ENCODE measurements at places on chromosomes 7 and 10.

GRCh38 chr7:77455321-77455720, 39.2 kb upstream of the GSAP start:
- no peak for DNase-seq

- DNase-seq = no peak
These were observed 118.7 kb upstream of the GJD4 start for GRCh38 chr10:35486297-35486990.

GRCh38 chr10:116780691-116781205, 38.4 kb upstream of the HSPA12A start:
- no peak for DNase-seq

DNA sequence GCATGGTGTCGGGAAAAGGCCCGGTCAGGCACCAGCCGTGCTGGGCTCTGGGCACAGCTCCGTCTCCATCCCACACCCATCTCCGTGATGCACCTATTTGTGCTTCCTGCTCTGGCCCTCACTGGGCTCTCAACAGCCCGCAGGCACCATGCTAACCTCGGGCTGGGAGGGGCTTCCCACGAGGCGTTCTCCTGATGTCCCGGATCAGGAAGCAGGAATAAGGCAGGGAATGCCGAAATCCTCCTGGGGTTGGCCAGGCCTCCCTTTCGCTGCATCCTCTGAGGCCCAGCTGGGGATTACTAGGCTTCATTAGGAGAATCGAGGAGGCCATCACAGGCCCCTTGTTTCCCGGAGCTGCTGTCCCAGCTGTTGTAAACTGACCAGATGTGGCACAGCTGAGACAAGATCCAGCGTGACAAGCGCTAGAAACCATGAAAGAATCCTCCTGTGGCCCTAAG, 72.0 kb downstream of the FAM53B start:
- DNase-seq = no peak

DNA sequence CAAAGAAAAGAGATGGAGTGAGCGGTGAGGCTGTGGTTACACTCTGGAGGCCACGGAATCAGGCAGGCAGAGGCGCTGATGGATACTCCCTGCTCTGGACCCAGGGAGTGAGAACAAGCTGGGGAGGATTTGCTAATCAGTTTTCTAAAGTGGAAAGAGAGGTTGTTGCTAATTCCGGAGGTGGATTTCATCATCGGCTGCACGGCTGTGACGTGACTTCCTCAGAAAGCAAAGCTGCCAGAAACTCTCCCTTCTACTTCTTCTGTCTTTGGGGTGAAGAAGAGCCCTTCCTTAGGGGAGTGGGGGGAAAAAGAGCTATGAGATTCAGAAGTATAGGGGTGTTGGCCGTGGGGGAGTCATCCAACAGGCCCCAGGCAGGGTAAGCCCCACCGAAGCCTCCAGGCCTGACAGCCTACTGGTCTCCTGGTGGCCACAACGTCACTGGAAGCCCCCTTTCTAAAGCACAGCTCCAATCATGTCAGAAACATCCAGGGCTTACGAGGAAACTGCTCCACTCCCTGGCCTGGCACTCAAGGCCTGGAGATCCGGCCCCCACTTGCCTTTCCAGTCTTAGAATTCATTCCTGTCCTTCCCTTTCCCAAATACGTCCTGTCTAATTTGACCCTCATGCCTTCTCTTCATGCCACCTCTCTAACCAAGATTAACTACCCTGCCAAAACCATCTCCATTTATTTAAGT, 114.5 kb downstream of the HIP1 start:
- DNase-seq = no peak

- no peak for DNase-seq
These were observed 114.6 kb upstream of the BMPER start for GRCh38 chr7:33790746-33791145.

DNA sequence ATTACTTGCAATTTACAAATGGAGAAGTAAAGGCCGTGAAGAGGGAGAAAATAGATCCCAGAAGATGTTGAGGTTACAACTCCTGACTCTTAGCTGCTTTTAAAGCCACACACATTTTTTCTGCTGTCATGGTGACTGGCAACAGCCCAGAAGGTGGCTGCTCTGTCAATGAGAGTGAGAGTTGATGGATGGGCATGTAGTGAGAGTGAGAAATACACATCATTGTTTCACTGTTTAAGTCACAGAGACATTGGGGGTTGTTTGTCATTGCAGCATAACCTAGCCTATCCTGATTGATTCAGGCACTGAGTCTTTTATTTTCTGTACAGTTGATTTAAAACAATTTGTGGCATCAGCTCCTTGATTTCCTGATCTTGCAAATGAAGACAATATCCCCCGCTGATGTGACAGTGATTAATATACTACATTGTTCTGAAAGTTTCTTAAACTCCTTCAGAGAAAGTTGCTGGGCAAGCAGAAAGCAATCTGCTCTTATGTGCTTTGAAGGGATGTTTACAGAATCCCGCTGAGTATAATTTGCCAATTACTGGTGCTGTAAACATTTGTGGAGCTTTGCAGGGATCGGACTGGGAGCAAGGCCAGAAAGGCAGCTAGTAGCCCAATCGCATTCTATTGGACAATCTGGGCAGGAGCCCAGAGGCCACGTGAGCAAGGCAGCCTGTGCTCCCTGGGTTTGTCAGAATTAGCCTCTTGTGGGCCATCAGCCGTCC, 229.6 kb downstream of the PRPF18 start:
- no peak for DNase-seq

DNA sequence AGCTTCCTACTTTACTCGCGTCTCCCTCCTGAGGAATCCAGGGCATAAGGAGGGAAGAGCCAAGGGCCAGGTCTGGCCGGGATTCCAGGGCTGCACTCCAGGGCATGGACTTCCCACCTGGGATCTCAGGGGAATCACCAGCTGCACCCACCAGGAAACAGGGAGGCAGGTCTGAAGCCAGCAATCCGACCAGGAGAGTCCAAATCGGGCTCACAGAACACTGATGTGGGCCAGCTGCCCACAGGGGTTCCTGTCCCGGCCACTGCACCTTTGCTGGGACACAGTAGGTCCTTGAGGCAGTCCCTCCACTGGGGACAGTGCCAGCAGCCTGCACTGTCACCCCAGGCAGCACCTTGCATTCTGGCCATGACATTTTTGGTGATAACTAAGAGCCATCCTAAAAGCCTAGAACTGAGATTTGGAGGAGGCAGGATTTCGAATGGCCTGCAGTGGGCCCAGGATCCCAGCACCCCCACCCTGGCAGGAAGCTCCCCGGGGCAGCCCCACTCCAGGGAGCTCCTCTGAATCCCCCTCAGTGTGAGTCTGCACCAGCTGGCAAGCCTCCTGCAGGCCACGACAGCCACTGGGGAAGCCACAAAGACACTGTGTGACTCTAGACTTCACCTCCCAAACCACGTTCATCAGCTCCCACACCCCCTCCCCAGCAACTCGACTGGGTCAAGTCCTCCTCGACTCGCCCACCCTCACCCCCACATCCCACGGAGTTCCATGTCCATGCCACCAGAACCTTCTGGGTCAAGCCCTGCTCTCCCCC, 71.5 kb upstream of the PPP2R2D start:
- DNase-seq = no peak

DNA sequence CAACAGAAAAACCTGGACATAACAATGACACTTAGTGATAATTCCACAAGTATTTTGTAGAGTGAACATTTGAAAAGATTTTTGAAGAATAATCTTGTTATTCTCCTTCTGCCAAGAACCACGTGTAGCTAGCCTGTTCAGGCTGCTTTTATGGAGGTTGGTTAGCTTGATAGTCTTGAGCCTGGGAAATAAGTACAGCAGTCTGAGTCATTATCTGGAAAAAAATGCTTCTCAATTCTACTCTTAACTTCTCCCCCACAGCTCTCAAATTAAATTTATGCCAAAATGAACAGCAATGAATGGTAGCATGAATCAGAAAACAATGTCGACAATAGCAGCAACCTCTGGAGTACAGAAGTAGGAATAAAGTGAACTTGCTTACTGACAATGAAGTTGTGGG, 63.2 kb downstream of the GPR37 start:
- no peak for DNase-seq

Data from stimulated activated CD4-positive, alpha-beta T cell treated with anti-CD3 and anti-CD28 coated beads, Interleukin-15, amount 100 ng/mL, for 24 hours (primary cell).